ENCODE measurements at places on chromosomes 7 and 10.

DNA sequence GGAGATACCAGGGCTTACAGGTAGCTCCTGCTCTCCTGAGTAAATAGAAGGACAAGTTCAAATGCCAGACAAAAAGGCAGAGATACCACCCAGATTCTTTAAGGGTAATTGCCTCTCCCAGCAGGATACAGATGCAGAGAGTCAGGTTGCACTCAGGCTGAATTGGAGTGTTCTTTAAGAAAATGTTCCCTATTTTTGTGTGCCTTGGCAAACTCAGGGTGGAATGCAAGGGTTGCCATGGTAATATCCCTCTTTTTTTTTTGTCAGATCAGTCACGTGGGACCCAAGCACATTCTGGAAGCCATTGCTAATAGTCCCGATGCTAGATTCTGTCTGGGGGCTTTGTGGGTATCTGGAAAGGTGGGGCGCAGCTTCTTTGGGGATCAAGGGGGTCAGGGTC is 628.0 kb downstream of the CALN1 start:
- DNase-seq = no peak

DNA sequence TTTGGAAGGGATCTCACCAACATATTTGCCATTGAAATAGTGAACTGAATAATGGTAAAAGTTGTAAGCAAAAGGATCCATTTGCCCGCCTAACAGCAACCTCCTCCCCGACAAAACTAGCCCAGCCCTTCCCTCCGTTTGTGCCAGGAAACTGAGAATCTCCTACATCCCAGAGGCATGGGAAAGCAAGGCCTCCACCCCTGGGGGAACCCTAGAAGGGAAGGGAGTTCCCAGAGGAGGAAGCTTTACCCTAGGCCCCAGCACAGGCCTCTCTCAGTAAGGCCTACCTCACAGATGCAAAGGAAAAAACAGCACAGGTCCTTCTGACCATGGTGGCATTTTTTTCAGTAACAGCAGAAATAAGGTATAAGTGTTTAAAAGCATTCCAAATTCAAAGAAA is 229.7 kb downstream of the ELMO1 start:
- DNase-seq = no peak

- DNase-seq = no peak
Measured at GRCh38 chr7:64314566-64314965, 805 bp downstream of the ZNF736 start.

GRCh38 chr10:47348138-47348651 is at the start of gene RBP3:
Gene RBP3 (plus strand): TSS chr10:47348363. CDS start chr10:47348485, 122 bp downstream.
- DNase-seq = no peak

- DNase-seq = no peak
Measured at GRCh38 chr7:101934618-101935017, 117.2 kb downstream of the CUX1 start.

DNA sequence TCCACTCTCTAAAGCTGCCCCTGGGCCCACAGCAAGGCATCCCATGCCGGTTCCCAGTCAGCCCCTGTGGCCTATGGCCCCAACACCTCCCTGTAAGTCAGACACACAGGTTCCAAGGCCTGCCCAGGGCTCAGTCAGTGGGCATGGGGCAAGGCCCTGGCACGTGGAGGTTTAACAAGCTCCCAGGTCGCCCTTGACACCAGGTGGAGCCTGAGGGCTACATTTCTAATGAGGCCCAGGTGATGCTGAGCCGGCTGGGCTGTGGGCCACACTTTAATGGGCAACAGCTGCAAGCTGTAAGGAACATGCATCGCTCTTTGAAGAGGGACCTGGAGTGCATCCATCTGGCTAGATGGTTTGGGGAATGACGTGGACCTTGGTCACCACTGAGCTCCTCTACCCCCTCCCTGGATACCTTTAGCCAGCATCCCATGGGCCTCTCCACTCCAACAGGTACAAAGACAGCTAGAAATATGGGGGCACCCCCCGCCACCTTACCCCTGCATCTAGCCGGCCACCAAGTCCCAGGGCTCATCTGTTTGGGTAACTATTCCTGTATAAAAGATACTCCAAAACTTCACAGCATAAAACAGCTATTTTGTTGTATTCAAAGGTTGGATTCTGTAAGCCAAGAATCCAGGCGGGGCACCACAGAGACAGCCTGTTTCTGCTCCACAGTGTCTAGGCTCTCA is 122.5 kb downstream of the OAT start:
- no peak for DNase-seq

- DNase-seq = no peak
Measured at GRCh38 chr7:98375664-98376063, 25.2 kb downstream of the BAIAP2L1 start.

DNA sequence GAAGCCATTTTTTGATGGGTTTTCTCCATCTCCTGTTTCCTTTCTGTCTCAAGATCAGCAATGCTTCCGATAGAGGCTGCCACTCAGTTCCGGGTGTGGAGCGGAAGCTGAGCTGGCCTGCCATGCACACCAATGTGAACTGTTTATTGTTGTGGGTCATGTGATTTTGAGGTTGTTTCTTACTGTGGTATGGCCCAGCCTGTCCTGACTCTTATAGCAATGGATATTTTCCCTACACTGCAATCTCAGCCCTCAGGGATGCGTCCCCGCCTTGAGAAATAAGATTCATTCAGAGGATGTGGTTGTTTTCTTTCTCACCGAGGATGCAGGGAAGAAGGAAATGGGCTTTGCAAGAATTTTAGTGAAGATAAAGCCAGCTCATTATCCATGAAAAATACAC is 134.7 kb downstream of the PFKFB3 start:
- no peak for DNase-seq

DNA sequence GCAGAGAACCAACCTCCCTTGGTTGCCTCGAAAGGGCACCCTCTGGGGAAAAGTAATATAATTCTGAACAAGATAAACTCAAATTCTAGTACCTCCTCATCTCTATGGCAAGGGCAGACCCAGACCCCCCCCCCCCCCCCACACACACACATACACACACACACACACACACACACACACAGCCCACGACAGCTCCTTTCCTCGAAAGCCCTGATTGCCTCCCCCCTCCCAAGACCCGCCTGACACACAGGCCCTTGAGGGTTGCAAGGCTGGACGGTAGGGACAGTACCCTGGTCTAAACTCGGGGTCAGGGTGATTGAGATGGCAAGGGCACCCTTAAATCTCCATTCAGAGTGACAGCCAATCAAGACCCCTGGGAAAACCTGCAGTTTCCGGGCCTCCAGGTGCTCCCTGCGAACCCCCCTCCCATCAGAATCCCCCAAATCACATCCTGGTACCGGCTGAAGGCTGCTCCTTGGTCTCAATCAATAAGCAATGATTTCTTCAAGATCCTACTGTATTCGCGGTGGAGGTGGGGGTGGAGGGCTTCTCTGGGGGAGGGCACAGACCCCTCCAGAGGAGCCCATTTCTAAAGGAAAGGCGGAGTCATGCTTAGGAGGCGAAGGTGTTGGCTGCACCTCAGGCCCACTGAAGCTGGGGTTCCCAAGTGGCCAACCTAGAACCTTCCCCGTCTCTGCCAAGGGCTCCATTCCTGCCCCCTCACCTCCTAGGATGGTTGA is 100.7 kb downstream of the HIP1 start:
- no peak for DNase-seq
